Skeletal muscle cell (primary cell): ENCODE measurements at places on chromosomes 16 and 17.

DNA sequence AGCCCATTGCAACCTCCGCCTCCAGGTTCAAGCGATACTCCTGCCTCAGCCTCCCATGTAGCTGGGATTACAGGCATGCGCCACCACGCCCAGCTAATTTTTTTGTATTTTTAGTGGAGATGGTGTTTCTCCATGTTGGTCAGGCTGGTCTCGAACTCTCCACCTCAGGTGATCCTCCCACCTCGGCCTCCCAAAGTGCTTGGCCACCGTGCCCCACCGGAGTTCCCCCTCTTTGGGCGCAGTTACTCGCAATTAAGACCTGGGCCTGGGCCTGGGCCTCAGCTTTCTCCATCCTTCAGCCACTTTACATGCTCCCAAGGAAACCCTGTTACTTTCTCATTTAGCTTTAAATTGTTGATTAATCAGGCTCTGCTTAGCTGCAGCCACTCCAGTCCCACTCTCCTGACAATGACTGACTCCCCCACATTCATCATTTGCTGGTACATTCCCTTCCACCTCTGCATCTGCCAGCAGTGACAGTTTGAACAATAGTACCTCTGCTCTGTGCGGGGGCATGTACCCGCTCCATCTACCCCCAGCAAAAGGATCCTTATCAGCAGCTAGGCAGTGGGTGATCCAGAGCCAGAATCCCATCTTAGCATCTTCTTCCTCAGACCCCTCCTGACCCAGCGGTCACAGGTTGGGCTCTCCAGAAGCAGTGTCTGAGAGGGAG, 47.2 kb upstream of the SLC47A1 start:
- DNase-seq: no peak

DNA sequence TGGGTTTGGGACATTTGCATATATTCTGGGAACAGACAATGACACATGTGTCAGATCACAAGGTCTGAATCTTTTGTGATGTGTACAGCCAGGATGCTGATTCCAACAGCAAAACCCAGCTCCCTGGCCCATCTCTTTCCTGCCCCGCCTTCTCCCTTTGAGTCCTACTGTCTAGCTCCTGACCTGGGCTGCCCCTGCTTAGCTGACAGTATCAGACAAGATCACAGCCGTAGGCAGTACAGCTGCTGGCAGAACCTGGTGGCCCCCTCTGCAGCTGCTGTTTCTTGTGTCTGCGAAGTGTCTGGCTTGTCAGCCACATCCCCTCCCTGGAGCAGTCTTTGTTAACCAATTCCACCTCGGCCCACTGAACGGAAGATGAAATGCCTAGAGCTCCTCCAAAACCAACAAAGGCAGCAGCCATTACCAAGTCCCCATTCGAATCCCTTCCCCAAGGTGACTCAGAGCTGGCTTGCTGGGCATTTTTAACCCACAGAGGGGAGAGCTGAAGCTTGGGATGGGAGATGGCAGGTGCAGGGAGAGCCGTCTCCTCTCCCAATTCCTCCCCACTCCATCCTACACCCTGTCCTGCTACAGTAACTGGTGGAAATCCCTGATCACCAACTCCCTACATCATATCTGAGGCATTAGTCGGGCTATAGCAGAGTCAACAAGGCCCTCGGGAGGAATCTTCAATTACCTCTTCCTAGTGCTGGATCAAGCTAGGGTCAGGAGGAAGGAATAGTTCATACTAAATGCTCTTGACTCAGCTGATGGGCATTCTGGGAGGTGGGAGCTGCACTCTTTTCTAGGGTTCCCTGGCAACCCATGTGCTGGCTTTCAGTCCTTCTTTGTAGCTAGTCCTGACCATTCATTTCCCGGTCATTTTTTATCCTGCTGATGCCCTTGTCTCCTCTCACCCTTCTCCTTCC, 5.8 kb downstream of the PIPOX start:
- DNase-seq: peak; percentile 63

DNA sequence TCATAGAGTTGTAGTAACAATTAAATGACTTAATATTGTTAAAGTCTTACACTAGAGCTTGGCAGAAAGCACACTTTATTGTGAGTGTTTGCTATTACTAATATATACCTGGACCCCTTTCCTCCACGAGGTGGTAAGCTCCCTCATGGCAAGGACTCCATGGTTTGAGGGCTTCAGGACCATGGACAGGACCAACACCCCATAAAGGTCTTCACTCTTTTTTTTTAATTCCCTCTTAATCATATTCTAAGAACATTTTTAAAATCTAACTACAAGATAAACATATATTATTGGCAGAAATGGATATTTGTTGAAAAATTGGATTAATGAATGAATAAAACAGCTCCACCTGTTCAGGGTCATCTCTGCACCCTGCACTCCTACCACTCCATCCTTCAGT, 154.5 kb downstream of the CBLN1 start:
- DNase-seq: no peak

- DNase-seq: no peak
Observed at GRCh38 chr16:79050063-79050462, 550.5 kb downstream of the MAF start.

DNA sequence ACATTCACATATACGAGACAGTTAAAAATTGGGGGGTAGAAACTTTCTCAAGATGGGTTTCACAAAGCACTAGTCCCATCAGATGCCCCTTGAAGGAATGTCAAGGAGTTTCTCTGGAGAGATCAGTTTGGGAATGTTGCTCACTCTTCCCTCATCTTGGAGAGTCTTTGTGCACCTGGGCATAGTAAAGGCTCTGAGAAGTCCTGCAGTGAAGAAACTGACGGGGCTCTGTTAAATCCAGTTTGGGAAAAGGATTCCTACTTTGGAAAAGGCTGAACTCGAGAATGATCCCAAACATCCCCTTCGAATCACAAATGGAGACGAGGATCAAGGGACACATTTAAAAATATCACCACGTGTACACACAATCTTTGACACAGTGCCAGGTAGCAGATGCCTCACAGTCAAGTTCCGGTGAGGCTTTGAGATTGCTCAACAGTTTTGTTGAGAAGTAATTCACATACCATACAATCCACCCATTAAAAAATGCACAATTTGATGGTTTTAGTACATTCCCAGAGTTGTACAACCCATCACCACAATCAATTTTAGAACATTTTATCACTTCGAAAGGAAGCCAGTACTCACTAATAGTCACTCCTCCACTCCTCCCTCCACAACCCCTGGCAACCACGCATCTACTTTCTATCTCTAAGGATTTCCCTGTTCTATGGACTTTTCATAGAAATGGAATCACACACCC, 203.4 kb upstream of the FOXF1 start:
- peak; percentile 54 for DNase-seq

DNA sequence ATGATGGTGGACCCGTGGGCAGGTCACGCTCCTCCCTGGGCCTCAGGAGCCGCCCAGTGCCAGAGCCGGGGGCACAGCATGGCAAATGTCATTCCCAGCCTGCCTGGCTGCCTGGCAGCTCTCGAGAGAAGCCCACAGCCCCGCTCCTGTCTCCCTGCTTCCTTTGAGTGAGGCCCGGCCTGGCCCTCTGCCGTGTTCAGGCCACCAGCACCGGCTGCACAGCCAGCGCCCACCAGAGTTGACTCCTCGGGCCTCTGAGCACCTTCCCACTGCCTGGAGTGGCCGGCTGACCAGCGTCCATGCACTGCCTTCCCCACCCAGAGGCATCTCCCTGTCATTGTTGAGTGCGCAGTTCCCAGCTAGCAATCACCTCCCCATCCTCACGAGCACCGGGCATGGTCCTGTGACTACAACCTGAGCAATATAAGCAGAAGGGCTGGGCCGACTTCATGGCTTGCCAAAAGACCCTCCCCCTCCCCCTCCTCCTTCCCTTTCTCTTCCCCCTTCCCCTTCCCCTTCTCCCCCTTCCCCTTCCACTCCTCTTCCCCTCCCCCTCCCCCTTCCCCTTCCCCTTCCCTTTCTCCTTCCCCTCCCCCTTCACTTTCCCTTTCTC, 11.9 kb upstream of the SLC38A10 start:
- DNase-seq: no peak

- peak; percentile 45 for DNase-seq
Observed at GRCh38 chr16:49639739-49640431, 216.0 kb downstream of the ZNF423 start.
